ENCODE measurements at places on chromosomes 2 and 18. TPM values are rescaled to one million over a fixed set of nuclear protein-coding genes. Genes with fewer than 3 reads are reported as not detected.

GRCh38 chr18:1806884-1807615, 764.3 kb downstream of the METTL4 start:
- no peak for DNase-seq

- no peak for DNase-seq
Measured at GRCh38 chr2:121211689-121212151, 73.3 kb downstream of the TFCP2L1 start.

GRCh38 chr2:220855296-220855695, 716.8 kb downstream of the EPHA4 start:
- no peak for DNase-seq

DNA sequence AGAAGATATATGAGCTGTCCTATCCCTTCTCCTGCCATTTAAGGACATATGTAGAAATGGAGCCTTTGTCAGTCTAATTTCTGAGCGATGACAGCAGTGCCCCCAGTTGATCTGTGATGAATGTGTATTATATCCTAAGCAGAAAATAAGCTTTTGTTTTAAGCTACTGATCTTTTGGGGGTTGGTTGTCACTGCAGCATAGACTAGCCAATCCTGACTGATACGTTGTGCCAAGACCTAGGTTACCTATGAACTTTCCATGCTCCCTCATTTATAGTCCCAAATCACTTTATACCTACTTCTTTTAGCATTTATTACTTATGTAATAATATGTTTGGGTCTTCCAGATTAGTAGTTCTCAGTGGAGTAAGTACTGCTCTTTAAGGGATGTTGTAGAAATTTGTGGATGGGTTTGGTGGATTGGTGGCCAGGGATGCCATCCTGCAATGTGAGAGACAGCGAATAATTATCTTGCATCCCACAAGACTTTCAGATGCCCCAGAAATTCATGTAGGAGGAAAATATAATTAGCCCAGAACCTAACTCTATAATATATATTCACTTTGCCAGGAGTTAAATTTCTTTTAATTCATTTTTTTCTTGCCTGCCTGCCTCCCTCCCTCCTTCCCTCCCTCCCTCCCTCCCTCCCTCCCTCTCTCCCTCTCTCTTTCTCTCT, 11.8 kb downstream of the SMAD4 start:
- no peak for DNase-seq

DNA sequence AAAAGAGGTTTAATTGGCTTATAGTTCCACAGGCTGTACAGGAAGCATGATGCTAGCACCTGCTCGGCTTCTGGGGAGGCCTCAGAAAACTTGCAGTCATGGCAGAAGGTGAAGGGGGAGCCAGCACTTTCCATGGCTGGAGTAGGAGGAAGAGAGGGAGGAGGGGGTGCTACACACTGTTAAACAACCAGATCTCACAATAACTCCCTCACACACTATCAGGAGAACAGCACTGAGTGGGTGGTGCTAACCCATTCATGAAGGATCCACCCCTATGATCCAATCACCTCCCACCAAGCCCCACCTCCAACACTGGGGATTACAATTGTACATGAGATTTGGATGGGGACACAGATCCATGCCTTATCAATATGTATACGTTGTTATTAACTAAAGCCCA, 85.1 kb downstream of the PPP1R1C start:
- DNase-seq, result no peak

GRCh38 chr2:233005096-233005495, 8.0 kb downstream of the NGEF start:
- DNase-seq, result no peak

- DNase-seq, result no peak
Measured at GRCh38 chr2:2564300-2565078, 233.4 kb upstream of the MYT1L start.

DNA sequence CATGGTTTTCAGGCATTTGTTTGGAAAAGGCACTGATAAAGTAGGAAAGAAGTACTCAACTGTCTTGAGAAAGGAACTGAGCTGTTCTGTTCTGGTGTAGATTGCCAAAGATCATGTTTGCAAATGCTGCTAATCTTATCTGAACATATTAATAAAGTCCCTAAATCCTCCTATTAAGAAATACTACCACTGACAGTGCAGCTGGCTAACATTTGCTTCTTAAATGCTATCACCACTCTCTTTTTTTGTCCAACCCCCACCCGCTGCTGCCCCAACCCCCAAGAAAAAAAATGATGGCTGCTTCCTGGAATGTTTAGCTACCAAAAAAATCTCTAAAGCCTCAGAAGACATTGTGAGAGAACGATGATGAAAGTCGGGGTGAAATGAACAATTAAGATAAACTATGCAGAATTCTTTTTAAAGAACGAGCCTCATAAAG, 130.7 kb downstream of the CCBE1 start:
- DNase-seq, result no peak

UGGT1 gene
- 21.8 TPM for total RNA-seq

TMEFF2 gene
- total RNA-seq, result 0.19 TPM

SRD5A2 gene
- total RNA-seq, result not detected

Measured in Right ventricle myocardium superior (tissue), 1 donor.